H9 (cell line): ENCODE measurements at places on chromosomes 11 and 22. TPM values are rescaled to one million over a fixed set of nuclear protein-coding genes. Genes with fewer than 3 reads are reported as not detected.

GRCh38 chr11:100883830-100884229 is 196.7 kb downstream of the ARHGAP42 start:
- no peak overlapping the region for H3K4me3 ChIP-seq
- DNase-seq, result no peak
- no peaks in the 10 kb centered on the region for H3K27me3 ChIP-seq
- no peaks in the 10 kb centered on the region for H3K4me1 ChIP-seq
- H3K27ac ChIP-seq, result no peak overlapping the region

Gene NCAM1
- total RNA-seq, result 2.2 and 2.5 TPM in 2 replicates

- H3K4me3 ChIP-seq, result no peak overlapping the region
- no peaks in the 10 kb centered on the region for H3K4me1 ChIP-seq
- no peak overlapping the region for H3K27ac ChIP-seq
- no peaks in the 10 kb centered on the region for H3K27me3 ChIP-seq
These were observed 6.6 kb downstream of the DPF2 start for GRCh38 chr11:65340226-65340625.

Gene SLC37A4
- 41.0 and 42.0 TPM in 2 replicates for total RNA-seq
